SW 1271 (cell line): ENCODE measurements at places on chromosomes 1 and 21.

DNA sequence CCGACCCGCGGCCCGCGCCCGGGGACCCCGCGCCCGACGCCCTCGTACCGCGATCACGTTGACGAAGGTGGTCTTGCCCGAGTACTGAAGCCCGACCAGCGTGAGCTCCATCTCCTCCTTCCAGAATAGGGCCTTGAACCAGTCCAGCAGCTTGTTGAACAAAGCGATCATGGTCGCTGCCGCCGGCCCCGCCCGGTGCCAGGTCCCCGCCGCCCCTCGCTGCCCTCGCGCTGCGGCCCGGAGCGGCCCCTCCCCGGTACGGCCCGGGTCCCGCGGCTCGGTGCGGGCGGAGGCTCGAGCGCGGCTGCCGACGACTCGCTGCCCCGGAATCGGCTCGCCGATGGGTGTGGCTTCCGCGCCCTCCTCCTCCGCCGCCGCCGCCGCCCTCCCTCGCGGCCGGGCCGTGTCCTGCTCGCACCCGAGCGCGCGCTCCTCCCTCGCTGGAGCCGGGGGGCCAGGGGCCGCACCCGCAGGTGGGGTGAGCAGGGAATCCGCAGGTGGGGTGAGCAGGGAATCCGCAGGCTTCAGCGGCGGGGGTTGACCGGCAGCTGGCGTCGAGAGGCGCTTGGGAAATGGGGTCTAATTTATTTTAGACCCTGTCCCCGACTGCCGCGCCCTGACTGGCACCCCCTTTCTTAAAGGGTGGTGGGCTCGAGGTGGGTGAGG is at the start of gene ARL8A:
Gene ARL8A, minus strand, starts transcription at position 336 of the 666 bp plus-strand sequence. Its CDS starts 165 bp downstream, at position 171.
- DNase-seq: no peak

- DNase-seq: no peak
These were observed 6.8 kb upstream of the CLDN8 start for GRCh38 chr21:30222724-30223123.

DNA sequence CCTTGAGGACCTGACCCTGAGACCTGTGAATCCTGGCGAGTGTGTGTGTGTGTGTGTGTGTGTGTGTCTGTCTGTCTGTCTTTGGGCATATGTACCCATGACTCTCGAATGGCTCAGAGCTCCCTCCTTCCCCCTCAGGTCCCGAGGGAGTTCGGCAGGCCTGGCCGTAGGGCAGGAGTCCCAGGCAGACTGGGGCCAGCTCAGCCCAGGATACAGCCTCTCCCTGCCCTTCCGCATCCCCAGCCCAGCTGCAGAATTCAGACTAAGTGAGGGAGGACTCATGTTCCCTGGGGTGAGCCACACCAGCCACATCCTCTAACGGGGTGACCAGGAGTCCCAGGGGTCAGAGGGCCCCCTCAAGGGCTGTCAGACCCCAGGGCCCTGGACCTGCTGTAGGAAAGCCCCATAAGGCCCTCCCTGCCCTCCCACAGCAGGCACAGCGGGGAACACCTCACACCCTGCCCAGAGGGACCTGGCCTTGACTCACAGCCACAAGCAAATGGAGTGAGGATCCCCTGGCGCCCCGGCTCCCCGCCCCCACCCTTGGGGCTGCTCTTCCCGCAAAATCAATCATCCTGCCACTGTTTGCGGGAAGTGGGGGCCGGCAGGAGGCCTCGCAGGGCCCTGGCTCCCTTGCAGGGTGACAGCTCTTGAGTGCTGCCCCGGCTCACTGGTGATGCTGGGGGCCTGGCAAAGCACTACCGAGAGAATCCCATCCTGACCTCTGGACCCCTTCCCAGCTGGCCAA is 101.7 kb upstream of the CASZ1 start:
- no peak for DNase-seq

DNA sequence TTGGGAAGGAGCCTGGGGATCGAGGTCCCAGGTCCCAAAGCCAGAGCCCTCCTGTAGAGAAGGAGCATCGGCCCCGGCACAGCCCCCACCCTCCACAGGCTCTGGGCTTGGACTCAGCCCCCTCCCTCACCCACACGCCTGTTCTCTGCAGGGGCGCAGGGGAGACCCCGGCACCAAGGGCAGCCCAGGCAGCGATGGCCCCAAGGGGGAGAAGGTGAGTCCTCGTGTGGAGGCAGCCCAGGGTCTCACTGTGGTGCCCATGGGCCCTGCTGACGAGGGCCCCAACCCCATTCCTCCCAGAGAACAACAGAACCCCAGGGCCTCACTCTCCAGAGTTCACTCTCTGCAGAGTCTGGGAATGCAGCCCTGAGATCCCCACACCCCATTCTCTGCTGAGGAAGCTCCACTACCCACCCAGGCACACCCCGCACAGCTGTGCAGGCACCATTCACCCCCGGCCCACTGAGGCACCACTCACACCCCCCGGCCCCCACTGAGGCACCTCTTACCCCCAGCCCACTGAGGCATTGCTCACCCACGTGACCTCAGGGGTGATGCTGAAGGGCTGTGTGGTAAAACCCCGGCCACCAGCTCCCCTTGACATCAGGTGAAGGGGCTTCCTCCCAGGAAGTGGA is 21.8 kb downstream of the COL6A2 start:
- DNase-seq: no peak

DNA sequence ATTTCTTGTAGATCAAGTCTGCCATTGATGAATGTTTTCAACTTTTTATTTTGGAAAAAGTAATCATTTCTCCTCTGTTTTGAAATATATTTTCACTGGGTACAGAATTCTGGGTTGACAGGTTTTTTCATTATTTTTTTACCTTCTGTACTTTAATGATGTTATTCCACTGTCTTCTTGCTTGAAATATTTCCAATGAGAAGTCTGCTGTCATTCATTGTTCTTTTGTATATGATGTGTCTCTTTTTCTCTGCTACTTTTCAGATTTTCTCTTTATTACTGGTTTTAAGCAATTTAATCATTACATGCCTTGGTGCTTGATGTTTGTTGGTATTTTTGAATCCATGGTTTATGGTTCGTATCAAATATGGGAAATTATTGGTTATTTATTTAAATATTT is 22.4 kb upstream of the FOXO6 start:
- no peak for DNase-seq

DNA sequence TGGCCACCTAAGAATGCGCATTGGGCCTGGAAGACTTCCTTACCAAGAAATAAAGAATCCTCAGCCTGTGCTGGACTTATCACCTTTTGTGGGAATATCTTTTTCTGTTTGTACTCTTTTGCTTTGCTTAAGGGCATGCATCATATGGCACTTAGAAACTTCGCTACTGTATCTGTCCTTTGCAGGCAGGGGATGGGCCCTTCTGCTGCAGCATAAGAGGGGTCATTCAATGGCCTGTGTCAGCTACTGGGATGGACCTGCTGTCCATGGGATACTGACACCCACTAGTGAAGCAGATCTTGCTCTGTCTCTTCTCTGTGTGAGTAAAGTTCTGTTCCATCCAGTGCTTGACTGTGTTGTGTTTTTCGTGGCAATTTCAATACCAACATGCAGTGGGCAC is 239.0 kb upstream of the JUN start:
- no peak for DNase-seq

GRCh38 chr1:43435146-43436145 is 18.3 kb downstream of the HYI start:
- DNase-seq: no peak

DNA sequence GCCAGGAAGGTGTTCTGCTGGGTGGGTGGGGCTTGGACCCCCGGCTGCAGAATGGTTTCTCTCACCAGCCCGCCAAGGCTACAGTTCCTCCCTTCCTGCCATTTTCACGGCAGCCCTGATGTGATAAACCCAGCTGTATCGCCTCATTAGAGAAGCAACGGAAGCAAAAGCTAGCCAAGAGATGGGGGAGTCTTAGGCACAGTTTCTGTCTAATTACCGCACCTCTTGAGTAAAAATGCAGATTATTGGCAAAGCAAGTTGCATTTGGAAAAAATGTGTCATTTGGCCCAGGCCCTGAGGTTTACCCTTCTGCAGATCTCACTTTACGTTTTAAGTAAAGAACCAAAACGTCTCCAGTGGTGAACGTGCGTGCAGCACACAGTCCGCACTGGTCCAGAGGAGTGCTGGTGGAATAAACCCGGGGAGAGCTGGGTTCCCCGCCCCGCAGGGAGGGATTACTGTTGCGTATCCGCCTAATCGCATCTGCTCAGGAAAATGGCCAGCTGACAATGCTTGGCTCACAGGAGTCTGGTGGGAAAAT is 109.9 kb downstream of the GALNT2 start:
- DNase-seq: no peak

GRCh38 chr1:67347688-67348472 is 40.2 kb downstream of the IL12RB2 start:
- no peak for DNase-seq

DNA sequence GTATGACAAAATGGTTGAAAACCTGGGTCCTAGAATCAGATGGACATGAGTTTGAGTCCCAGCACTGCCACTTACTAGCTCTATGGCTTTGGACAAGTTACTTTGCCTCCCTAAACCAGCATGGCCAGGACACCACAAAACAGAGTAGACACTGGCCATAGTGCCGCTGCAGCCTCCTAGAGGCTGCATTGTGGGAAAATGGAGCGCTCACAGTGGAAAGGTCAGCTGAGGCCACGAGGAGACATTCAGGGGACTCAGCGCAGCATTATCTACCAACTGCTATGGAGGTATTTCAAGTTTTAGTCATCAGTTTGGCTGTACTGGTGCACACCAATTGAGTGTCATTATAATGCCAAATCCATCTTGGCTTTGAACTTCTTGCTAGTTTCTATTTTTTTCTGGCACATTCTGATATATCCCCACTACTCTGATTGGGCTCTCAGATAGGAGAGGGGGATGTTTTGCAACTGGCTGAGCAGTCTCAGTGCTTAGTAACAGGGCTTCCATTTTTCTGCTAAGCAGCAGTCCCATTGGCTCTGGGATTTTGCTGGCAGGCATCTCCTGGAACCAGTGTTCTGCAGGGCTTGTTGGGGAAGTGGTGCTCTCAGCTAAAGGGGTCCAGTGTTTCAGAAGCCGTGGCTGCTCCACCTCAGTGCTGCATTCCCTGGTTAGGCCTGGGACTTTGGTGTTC is 16.2 kb downstream of the NT5C1A start:
- DNase-seq: no peak

DNA sequence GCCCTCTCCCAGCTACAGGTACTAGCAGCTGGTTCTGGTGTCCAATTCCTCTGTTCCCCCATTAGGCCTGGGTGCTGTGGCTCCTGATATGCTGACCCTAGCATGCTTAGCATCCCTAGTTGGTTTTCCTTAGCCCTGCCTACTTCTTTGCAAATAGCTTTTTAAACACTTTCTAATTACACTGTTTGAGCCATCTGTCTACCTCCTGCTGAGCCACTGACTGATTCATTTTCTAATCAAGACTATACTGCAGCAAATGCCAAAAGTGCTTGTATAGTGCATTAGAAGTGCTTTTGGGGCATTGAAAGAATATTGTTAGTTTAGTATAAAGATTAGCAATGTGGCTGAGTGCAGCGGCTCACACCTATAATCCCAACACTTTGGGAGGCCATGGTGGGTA is 36.3 kb downstream of the ERICH3 start:
- no peak for DNase-seq
